Stimulated activated CD4-positive, alpha-beta T cell treated with anti-CD3 and anti-CD28 coated beads, Interleukin-1b, Interleukin-23, amount 100 ng/mL, for 24 hours (primary cell): ENCODE measurements at places on chromosomes 16 and 17.

GRCh38 chr16:8867932-8868415 is 832 bp downstream of the CARHSP1 start:
- DNase-seq: no peak

- no peak for DNase-seq
Measured at GRCh38 chr17:43025766-43026537, 921 bp downstream of the RND2 start.

GRCh38 chr16:57100445-57100844 is 8.1 kb downstream of the CPNE2 start:
- no peak for DNase-seq

GRCh38 chr16:77328274-77328673 is 106.6 kb downstream of the ADAMTS18 start:
- no peak for DNase-seq

DNA sequence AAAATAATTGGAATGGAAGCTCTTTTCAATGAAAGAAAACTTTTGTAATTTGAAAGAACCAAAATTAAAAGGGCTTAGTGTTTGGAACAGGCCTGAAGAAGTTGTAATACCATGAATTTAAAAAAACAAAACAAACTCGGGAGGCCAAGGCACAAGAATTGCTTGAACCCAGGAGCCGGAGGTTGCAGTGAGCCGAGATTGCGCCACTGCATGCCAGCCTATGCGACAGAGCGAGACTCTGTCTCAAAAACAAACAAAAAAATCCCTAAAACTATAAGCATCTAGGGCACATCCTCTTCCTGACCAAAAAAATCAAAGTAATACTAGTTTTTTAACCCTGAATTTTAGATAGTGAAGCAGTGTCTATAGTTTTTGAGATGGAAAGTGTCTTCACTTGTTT is 12.7 kb downstream of the CLTC start:
- DNase-seq: no peak

DNA sequence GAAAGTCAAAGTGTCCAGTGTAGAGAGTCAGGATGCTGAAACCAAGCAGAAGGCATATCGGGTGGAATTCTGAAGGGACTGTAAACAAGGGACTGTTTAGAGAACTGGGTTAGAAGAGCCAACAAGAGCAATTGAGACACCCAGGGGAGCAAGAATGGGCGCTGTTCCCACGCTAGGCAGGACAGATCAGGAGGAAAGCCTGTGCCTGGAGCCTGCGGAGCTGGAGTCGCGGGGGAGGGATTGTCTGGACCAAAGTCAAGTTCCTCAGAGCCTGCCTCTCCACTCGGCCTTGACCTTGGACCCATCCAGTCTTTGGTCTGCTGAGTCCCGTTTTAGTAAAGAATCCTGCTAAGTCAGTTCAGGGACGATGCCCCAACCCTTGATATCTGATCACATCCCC is 14.7 kb upstream of the KLHL36 start:
- DNase-seq: no peak

- DNase-seq: no peak
Measured at GRCh38 chr17:68231541-68231940, 16.3 kb upstream of the AMZ2 start.

GRCh38 chr16:81846105-81846504 is 67.0 kb downstream of the PLCG2 start:
- no peak for DNase-seq

GRCh38 chr16:71254832-71255525 is 24.5 kb upstream of the HYDIN start:
- no peak for DNase-seq

GRCh38 chr17:82236142-82236971 is 7.5 kb downstream of the SLC16A3 start:
- no peak for DNase-seq
